ENCODE measurements at places on chromosomes 16 and 17. TPM values are rescaled to one million over a fixed set of nuclear protein-coding genes. Genes with fewer than 3 reads are reported as not detected.

ENPP7 gene
- 0.29 TPM for total RNA-seq

GJD3 gene
- total RNA-seq, result not detected

CDK5R1 gene
- total RNA-seq, result 17.8 TPM

TBX21 gene
- total RNA-seq, result 1.6 TPM

TLCD2 gene
- total RNA-seq, result not detected

GDPD3 gene
- 25.0 TPM for total RNA-seq

RAB11FIP4 gene
- total RNA-seq, result 51.1 TPM

P2RX5 gene
- total RNA-seq, result 23.7 TPM

KRT31 gene
- not detected for total RNA-seq

ELMO3 gene
- total RNA-seq, result 5.6 TPM

CALB2 gene
- total RNA-seq, result not detected

ANKRD40 gene
- total RNA-seq, result 35.5 TPM

HS3ST2 gene
- total RNA-seq, result not detected

C1QTNF8 gene
- not detected for total RNA-seq

KRT28 gene
- total RNA-seq, result not detected

ZP2 gene
- not detected for total RNA-seq

PYY gene
- not detected for total RNA-seq

HOXB1 gene
- not detected for total RNA-seq

PPP1R1B gene
- total RNA-seq, result not detected
